ENCODE measurements at places on chromosomes 3 and 15.
A peak's percentile ranks its signal among the peaks of the same experiment; 100 is the strongest.

DNA sequence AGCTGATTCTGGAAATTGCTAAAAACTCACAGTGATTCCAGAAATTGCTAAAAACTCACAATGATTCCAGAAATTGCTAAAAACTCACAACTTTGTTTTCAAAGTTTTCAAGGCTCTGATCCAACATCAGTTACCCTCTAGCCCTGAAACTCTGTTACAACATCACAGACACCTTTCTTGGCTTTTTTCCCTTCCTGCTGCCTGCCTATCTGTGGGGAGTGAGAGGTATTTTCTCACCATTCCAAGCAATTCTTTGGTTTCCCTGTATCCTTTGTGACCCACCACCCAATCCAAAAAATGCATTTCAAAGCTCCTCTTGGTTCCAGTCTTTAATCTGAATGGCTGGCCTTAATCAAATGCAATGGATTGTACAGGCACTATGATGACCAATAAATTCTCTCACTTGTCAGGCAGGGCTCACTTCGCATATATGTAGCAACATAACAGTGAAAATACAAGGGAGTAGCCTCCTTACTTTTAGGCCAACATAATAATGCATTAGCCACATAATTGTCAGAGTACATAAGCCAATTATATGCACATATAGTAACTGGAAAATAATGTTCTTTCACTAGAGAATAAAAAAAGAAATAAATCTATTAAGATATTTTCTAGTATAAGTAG, 1139.0 kb downstream of the ROBO2 start:
- peak; percentile 41 for DNase-seq

- no peak for DNase-seq
Observed at GRCh38 chr15:32637704-32638103, 3.8 kb upstream of the SCG5 start.

- DNase-seq, result peak; percentile 78
Observed at GRCh38 chr3:136994772-136995516, 37.2 kb downstream of the IL20RB start.

DNA sequence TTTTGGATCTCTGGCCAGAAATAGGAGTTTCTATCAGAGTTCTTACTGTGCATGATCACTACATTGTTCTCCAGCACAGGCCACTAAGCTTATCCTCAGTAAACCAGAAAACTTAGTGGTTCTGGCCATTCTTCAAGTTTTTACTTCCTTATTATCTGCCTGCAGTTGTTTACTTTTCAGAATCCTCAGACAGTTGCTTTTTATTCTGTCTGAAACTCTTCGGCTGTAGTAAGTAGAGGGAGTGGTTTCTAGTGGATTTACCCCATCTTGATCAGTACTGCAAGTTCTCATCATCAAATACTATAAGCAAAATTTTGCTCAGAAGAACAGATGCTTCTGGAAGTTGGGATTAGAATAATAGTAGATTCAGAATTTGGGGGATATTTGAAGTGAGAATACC, 193.0 kb upstream of the RARB start:
- DNase-seq, result peak; percentile 17

DNA sequence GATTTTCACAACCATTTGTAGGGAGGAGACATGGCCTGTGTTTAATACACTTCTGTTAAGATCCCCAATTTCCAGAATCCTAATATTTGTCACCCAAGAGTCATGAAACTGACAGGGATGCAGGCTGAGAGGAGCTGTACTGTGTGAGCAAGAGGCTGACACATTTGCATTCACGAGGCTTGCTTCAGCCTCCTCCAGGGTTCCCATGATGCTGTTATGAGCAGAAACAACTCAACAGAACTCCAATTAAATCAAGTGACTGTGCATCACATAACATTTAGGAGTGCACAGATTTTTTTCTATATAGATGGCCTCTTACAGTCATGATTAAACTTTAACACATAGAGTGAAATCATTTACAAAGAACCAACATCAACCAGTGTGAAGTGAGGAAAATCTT, 292.3 kb upstream of the STT3B start:
- no peak for DNase-seq

DNA sequence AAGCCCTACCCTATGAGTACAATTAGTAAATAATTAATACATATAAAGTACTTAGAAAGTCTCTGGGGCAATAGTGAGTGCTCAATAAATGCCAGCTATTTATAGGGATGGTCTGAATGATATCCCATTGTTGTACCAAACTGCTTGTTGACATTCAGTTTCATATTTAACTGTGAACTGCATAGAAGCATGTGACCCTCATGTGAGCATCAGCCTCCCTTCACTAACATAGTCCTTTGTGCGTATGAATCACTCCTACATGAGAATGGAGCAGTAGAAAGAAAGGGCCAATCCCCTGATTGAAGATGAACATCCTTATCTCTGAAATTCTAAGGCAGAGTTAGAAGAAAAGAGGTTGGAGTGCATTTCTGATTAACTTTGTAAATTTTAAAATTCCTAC, 68.7 kb upstream of the ATP10A start:
- DNase-seq, result no peak

DNA sequence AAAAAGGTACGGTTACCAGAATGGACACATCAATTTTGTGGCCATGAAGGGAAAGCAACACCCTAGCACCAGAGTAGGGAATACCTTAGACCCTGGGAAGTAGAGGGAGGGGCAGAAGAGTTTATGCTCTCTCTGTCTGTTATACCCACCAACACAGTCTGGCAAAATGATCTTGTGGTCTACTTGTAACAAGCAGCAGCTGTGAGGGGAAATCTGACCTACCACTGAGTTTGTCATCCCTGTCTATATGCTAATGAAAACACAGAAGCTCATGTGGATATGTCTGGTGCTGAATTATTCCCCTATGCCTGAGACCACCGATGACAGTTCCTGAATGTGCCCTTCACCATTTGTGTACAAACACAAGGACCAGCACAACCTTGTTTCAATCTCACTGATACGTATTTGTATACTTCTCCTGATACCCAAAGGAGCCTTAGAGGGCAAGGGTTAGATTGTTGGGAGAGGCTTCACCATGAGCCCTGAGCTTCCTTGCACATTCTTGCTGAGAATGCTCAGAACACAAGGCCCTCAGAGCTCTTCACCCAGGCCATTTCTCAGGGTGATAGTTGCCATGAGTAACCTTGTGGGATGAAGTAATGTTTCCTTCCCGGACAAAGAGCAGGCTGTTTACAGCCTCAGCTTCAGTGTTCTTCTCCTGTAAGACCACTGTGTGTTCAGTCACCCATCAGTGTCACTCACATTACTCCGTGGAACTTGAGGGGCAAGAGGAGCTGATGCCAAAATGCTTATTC, 24.7 kb upstream of the ZNF639 start:
- no peak for DNase-seq

GRCh38 chr15:70308735-70309434, 211.2 kb upstream of the TLE3 start:
- DNase-seq, result no peak

- no peak for DNase-seq
Observed at GRCh38 chr15:99914723-99915122, 181.5 kb upstream of the LYSMD4 start.

DNA sequence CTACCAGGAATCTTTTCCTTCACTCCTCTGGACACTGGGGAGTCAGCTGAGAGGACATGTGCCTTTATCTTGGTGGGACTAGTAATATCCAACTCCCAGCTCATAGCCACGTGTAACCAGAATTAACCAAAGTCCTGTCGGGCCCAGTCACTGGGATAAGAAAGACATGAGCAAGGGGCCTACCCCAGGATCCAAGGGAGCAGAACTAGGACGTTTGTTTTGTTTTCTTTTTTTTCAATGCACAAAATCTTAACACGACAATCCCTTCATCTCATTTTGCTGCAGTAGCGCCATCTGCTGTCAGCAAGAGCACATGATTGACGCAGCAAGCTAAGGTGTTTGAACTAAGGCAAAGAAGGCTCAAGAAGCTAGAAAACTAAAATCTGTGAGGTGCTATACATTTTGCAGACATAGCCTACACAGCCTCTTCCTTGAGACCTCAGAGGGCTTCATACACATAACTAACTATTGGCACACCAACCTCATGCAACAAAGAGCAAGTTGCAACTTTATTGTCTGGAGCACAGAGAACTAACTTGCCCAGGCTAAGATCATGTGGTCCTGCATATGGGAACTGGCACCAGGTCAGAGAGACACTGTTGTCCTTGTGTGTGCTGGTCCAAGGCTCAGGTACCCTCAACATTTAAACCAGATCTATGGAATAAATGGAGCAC, 43.6 kb downstream of the RLBP1 start:
- peak; percentile 78 for DNase-seq

DNA sequence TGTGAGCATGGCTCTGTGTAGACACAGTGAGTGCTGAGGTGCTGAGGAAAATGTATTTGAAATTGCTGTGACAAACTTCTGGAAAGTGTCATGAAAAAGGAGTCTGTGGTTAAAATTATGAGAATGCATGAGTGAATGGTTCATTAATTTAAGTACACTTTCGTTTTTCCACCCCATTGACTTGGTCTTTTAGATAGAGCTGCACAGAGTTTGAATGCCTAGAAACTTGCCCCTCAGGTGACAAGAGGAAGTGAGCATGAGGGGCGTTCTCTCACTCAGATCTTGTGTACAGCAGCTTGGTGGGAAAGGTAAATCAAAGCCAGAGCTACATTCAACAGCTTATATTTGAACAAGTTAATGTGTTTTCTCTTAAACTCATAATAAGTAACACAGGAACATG, 296.8 kb downstream of the WDR72 start:
- no peak for DNase-seq

DNA sequence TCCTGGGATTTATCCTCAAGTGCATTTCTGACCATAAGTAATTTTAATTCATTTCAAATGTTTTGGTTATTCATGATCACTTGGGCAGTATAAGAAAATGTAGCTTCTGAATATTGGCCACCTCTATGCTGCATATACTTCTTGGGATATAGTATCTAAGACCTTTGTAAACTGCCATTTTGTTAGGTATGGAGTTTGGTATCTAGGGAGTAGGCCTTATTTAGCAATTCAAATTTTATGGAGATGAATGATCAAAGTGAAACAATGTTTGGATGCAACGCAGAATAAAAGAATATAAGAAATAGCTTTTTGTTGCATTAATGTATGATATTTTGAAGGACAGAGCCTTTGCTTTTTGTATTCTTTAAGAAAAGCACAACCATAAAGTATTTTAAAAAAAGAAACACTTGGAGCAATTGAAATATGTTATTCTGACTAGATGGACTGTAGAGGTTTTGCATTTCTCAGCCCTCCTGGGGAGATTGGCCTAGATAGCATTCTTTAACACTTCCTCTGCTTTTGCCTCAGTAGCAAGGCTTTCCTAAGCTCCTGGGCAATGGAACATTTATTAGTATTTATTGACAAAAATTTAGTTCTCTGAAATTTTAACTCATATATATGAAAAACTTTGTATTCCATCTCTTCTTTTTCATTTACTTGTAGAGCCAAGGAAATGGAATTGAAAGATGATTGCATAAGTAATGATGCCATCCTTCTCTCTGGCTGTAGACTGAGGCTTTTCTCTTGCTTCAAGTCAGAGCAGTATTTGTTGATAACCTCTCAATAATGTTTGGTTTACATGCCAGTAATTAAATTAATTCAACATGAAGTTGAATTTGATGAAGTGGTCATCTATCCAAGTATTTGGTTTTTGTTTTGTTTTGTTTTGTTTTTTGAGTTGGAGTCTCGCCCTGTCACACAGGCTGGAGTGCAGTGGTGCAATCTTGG, 61.8 kb upstream of the UTS2B start:
- DNase-seq, result peak; percentile 28

GRCh38 chr3:17367171-17367570, 375.3 kb downstream of the TBC1D5 start:
- DNase-seq, result peak; percentile 59

GRCh38 chr3:119530456-119530855, 29.0 kb downstream of the CD80 start:
- no peak for DNase-seq

- DNase-seq, result no peak
Observed at GRCh38 chr15:22839046-22839695, 705 bp downstream of the NIPA2 start.

- peak; percentile 83 for DNase-seq
Observed at GRCh38 chr15:70856177-70856883, 2.4 kb upstream of the LARP6 start.

DNA sequence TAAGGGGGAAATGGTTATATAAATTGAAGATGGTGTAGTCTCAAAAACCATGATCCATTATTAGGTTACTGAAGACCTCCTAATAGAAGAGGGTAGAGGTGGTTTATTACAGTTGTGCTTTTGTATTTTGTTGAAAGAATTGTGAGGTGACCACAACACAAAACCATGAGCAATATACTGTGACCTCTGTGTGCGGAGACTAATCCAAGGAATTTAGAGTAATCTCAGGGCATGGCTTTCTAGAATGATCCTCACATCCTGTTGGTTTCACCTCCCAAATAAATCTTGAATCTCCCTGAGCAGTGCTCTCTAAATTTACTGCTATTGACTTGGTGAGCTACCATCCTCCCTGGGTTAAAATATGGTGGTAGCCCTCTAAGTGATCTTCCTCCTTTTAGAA, 52.3 kb downstream of the PTPRG start:
- peak; percentile 9 for DNase-seq

DNA sequence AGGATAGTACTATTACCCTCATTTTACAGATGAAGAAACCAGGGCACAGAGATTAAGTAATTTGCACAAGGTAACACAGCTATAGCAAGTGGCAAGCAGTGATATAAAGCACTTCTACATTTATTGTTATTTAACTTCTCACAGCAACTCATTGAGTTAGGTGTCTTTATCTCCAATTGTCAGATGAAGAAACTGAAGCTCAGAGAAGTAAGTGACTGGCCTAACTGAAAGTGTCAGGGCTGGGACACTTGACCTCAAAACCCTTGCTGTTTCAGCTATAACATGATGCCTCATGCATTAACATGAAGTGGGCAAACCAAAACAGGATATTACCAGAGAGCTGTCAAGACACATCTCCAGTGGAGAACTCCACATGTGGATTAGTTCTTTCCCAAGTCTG, 65.8 kb upstream of the LEKR1 start:
- DNase-seq, result no peak

- DNase-seq, result no peak
Observed at GRCh38 chr15:86316726-86317383, 237.2 kb downstream of the AGBL1 start.

GRCh38 chr3:126117786-126118185, 33.9 kb upstream of the SLC41A3 start:
- DNase-seq, result no peak

GRCh38 chr3:123883111-123883510, 1.0 kb downstream of the MYLK start:
- DNase-seq, result no peak

GRCh38 chr3:124256156-124256555, 264.2 kb upstream of the ROPN1 start:
- DNase-seq, result no peak
